ENCODE measurements at places on chromosomes 2 and 18.

- no peak for DNase-seq
These were observed 219.6 kb downstream of the CD226 start for GRCh38 chr18:69727912-69728572.

DNA sequence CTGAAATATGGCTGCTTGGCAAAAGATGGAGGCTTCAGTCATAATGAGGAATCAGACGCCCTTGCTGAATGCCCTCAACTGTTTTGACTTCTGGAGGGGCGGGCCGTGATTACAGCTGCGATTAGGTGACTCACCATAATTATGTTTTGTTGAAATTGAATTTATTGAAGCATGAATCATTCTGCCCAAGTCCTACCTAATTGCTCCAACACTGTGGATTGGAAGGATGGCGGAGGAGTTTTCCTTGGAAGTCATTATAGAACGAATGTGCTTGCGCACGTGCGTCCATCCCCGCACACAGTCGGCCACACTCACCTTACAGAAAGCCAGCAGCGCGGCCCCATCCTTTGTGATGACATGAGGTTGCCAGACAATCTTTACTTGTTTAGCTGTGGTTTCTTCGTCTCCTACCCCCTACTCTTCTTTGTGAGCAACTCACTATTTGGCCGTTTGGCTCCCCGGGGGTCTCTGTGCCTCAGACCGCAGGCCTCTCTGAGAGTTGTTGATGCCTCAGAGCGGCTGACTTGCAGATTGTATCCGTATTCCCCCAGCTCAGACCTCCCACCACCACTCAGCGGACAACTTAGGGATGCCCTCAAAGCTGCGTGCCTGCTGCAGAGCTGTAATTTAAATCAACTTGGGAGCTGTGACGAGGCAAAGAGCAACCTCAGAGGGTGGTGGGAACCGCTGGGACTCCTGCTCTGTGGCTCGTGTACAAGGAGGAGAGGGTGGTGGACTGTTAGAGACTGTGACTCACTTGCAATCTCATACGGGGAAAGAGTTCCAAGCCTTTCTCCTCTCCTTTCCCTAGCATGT is 513.4 kb downstream of the TNS1 start:
- no peak for DNase-seq

- DNase-seq = no peak
These were observed 1090.2 kb upstream of the PIK3C3 start for GRCh38 chr18:40864846-40865245.

- DNase-seq = no peak
These were observed 177.5 kb downstream of the CD8B2 start for GRCh38 chr2:106664669-106665068.

GRCh38 chr2:40213071-40213470 is 238.8 kb downstream of the SLC8A1 start:
- no peak for DNase-seq

DNA sequence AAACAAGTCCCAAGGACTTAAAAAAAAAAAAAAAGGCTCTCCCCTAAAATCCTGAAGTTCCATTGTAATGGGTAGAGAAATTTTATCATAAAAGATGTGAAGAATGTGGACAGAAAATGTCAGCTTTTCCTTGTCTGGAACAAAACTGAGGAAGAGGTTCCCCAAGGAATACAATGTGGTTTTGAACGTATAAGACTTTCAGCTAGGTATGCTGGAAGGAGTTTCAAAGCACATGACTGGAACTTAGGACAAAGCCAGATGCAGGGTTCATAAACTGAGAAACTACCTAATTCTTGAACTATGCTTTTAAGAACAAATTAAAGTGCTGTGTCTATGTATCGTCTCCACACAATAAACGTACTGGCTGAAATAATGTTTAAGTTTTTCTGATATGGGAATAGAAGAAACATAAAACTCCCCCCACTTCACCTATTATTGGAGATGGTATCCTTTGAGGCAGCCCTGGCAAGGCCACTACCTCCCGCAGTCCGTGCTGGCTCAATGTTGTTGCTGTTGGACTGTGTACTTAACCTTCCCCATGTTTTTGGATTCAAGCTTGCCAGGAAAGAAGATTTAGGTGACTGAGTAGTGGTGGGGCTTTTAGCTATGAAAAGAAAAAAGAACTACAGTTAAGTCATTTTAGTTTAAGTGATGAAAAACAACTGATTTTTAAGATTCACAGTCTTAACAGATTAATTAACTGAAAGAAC is 84.2 kb upstream of the DNER start:
- no peak for DNase-seq

GRCh38 chr2:70554338-70554892 is 789 bp upstream of the TGFA start:
- no peak for DNase-seq

DNA sequence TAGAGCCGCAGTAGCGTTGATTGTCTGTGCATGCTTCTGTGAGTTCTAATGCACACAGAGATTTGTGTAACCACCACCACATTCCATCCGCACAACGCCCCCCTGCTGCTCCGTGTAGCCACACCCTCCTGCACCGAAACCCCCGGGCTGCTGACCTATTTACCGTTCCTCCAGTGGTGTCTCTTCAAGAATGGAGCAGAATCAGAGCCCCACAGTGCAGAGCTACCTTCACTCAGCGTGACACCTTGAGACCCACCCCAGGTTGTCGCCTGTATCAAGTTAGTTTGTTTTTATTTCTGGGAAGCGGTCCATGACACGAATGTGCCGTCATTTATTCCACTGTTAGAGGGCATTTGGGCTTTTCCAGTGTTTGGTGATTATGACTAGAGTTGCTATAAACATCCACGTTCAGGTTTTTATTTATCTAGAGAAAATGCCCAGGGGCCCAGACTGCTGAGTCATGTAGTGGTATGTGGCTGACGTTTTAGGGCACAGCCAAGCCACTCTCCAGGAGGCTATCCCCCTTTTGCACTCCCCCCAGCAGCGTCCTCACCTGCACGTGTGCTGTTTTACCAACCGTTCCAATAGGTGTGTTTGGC is 266.8 kb downstream of the NDUFA10 start:
- no peak for DNase-seq

GRCh38 chr2:24121469-24121868 is 1.7 kb downstream of the PFN4 start:
- no peak for DNase-seq

DNA sequence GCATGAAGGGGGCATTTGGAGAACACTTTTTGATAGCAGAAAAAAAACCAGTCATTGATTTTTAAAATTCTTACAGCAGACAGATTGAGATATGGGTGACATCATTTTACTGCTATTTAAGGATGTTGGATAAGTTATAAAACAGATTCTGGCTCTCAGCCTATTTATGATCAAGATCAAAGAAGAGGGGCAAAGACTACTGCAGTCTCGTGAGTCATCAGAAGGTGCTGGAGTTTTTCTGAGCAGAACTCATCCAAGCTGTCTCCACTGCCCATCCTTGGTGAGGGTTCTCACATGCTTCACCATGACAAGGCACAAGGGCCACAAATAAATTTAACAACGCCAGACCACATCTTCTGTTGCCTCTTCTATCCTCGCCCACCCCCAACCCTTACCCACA is 58.8 kb downstream of the ST6GAL2 start:
- no peak for DNase-seq

- DNase-seq = peak; percentile 40
These were observed 35.8 kb upstream of the SCLY start for GRCh38 chr2:238024986-238025385.

GRCh38 chr2:18578033-18578432 is 11.3 kb downstream of the NT5C1B start:
- no peak for DNase-seq

- DNase-seq = no peak
These were observed 17.5 kb upstream of the HPCAL1 start for GRCh38 chr2:10285191-10285555.

DNA sequence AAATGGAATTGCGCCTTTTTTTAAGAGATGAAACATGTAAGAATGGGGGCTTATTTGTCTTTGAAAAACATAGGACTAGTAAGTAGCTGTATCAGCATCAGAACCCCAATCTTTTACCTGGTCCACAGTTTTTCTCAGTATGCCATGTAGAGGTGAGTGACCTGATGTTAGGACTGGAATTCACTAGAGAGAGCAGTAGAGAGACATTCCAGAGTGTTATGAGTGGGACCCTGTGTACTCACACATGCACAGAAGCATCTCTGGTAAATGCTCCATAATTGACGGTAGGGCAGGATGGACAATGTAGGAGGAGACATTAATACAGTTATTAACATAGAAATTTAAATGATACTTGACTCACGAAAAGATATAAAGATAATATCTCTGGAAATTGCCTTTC is 1.4 kb upstream of the GALNT13 start:
- no peak for DNase-seq

GRCh38 chr2:222606306-222606705 is 49.6 kb downstream of the FARSB start:
- DNase-seq = no peak

- DNase-seq = no peak
These were observed 26.6 kb upstream of the PLB1 start for GRCh38 chr2:28469304-28469703.

DNA sequence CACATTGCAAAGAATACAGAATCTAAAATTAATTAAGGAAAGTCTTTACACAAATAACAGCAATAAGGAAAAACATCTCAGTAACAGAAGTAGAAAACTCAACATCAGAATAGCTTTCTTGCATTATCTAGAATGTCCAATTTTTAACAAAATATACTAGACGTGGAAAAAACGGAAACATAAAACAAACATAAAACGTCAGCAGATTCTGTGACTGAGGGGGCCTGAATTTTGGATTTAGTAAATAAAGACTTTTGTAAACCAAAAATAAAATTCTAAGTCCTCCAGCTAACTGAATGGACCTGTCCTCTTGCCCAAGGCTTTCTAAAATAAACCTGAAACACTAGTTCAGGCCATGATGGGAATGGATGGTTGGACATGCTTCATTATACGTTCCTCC is 773.5 kb upstream of the LRRTM1 start:
- no peak for DNase-seq

GRCh38 chr2:105879106-105879802 is 134.5 kb downstream of the NCK2 start:
- no peak for DNase-seq

DNA sequence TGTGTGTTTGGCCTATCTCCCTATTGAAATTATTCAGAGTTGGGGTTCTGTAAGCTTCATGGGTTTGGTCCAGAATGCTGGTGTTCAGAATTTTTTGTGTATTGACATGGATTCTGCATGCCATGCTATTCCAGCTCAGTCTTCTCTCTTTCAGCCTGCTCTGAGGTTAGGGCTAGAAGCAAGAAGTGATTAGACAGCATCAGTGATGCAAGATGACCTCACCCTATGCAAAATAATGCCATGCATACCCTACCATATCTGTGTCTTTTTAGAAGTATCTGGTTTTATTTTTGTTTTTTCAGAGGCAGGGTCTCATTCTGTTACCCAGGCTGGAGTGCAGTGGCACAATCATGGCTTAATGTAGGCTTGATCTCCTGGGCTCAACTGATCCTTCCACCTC is 175.6 kb upstream of the SKOR2 start:
- no peak for DNase-seq

DNA sequence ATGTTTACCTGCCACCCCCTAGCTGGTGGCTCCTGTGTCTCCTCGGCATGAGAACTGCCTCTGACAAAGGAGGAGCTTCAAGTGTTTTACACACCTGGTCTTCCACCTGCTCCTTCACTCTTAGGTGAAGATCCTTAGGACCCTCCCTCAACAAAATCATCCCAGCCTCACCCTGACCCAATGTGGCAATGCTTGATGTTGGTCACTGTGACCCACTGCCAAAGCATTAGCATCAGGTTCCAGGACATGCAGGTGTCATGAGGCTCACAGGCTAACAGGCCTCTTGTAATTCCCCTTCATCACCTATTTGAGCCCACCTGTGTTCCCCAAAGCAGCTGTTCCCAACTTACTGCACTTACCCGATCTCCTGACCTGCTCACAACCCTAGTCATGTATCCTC is 9.8 kb downstream of the FZD5 start:
- DNase-seq = no peak

DNA sequence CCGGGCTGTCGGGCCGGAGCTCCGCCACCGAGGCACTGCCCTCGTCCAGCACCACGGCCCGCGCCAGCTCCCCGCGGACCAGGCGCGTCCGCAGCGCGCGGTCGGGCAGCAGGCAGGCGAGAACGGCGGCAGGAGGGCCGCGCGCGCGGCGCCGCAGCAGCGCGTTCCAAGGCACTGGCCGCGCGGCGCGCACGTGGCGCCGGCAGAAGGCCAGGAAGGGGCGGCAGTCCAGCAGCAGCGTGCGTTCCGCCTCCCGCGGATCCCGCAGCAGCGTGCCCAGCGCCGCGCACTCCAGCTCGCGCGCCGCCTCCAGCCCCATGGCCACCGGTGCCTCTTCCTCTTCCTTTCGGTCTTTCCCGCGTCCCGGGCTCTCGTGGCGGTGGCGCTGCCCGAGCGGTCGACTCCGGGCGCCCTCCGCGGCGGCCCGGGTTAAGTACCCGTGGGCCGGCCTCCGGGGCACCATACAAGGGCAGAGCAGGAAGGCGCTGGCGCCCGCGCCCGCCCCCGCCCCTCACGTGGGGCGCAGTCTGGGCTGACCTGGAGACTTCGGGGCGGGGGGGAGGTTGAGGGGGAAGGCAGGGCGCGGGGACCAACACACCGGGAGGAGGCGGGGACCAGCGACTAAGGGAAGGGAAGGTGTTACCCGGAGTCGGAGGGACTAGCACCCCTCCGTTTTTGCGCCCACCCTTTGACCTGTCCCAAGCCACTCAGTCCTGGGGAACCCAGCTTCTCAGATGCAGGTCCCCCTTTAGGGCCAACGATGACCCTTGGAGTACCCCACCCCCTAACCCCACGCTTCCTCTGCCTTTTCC is at the start of gene DUSP2:
TSS of gene DUSP2 (minus strand) at position 405 of the 812 bp plus-strand sequence. CDS start at position 319, 86 bp downstream.
- DNase-seq = peak; percentile 77

DNA sequence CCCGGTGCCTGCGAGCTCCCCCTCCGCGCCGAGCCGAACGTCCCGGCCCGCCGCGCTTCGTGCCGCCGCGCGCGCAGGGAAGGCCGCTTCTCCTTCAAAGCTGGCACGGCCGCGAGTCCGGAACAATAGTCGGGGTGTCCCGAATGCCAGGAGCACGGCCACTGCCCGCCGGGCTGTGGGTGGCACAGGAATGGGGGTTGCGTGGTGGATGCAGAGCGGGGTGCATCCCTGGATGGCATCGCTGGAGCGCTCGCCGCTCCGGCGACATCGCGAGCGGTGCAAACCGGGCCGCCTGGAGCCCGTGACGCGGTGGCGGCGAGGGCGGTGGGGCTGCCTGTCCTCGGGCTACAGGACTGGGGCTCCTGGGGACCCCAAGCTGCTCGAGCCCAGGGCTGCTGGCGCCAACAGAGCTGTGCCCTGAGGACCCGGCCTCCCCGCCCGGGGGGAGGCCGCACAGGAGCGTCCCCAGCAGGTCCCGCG is 1.1 kb upstream of the SATB2 start:
- DNase-seq = no peak

DNA sequence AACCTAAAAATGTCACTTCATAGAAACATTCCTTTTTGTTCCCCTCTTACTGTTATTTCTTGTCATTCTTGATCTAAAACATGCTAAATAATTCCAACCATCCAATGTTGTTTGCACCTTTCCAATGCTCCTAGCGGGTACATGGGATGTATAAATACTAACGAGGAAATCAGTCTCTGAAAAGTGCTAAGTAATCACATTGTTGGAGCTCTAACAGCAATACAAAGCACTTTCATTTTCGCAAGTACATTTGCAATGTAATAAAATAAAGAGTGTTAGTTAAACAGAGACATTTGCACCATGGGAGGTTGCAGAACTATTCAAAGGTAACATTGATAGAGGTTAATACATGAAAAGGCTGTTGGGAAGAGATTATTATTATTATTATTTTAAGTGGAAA is 286.2 kb upstream of the ACVR2A start:
- no peak for DNase-seq

GRCh38 chr2:107337209-107337898 is 451.4 kb upstream of the ST6GAL2 start:
- DNase-seq = no peak

Measured in stimulated activated CD4-positive, alpha-beta T cell treated with anti-CD3 and anti-CD28 coated beads, Interleukin-1b, Interleukin-23, amount 100 ng/mL, for 24 hours (primary cell).